ENCODE measurements at places on chromosomes 6 and 20. TPM values are rescaled to one million over a fixed set of nuclear protein-coding genes. Genes with fewer than 3 reads are reported as not detected.

TRIM31 gene
- total RNA-seq, result not detected

TREML2 gene
- not detected for total RNA-seq

VWA7 gene
- total RNA-seq, result under 0.01 TPM

TUBB2B gene
- 5.1 TPM for total RNA-seq

MCCD1 gene
- total RNA-seq, result not detected

PBOV1 gene
- not detected for total RNA-seq

RPS10 gene
- 1,649 TPM for total RNA-seq

BEND6 gene
- total RNA-seq, result 12.6 TPM

ZC2HC1B gene
- not detected for total RNA-seq

ENPP1 gene
- total RNA-seq, result 13.1 TPM

FAM83B gene
- under 0.01 TPM for total RNA-seq

DTNBP1 gene
- 9.9 TPM for total RNA-seq

EYA2 gene
- 1.7 TPM for total RNA-seq

HLA-DRB5 gene
- not detected for total RNA-seq

GPR63 gene
- 3.0 TPM for total RNA-seq

TAGAP gene
- not detected for total RNA-seq

SALL4 gene
- total RNA-seq, result 0.51 TPM

COL9A3 gene
- 0.17 TPM for total RNA-seq

CLVS2 gene
- total RNA-seq, result not detected

PFDN6 gene
- total RNA-seq, result 43.1 TPM

C6orf52 gene
- 0.26 TPM for total RNA-seq

MLN gene
- total RNA-seq, result not detected

PDRG1 gene
- 3.9 TPM for total RNA-seq

NKAIN4 gene
- not detected for total RNA-seq

NNAT gene
- 0.83 TPM for total RNA-seq

FOXS1 gene
- total RNA-seq, result not detected

EYA4 gene
- total RNA-seq, result 23.9 TPM

TCF21 gene
- 8.2 TPM for total RNA-seq

SRSF6 gene
- total RNA-seq, result 37.8 TPM

DUSP15 gene
- total RNA-seq, result not detected

SIRPB2 gene
- not detected for total RNA-seq

SRMS gene
- total RNA-seq, result not detected

OOEP gene
- not detected for total RNA-seq

LST1 gene
- not detected for total RNA-seq

KCNS1 gene
- total RNA-seq, result 0.50 TPM

SLC32A1 gene
- not detected for total RNA-seq

MPIG6B gene
- not detected for total RNA-seq

POU3F2 gene
- total RNA-seq, result not detected

MEP1A gene
- not detected for total RNA-seq

COL9A1 gene
- total RNA-seq, result not detected

GJA1 gene
- total RNA-seq, result 209 TPM

RAMACL gene
- 2.3 TPM for total RNA-seq

PRICKLE4 gene
- total RNA-seq, result 0.26 TPM

ENPP4 gene
- total RNA-seq, result 3.6 TPM

MEI4 gene
- not detected for total RNA-seq

SLC24A3 gene
- 1.8 TPM for total RNA-seq

SYTL3 gene
- total RNA-seq, result 4.6 TPM
